ENCODE measurements at places on chromosomes 12 and 14.
A peak's percentile ranks its signal among the peaks of the same experiment; 100 is the strongest.

- DNase-seq: no peak
Observed at GRCh38 chr12:111785651-111786050, 18.9 kb downstream of the ALDH2 start.

- DNase-seq: peak; percentile 7
Observed at GRCh38 chr12:23083267-23083666, 458.3 kb downstream of the ETNK1 start.

GRCh38 chr14:29603696-29604095, 324.0 kb downstream of the PRKD1 start:
- DNase-seq: no peak

- no peak for DNase-seq
Observed at GRCh38 chr12:42677461-42677860, 87.9 kb upstream of the PRICKLE1 start.
